ENCODE measurements at places on chromosomes 3 and 15.
A peak's percentile ranks its signal among the peaks of the same experiment; 100 is the strongest.

GRCh38 chr3:82085851-82086475 lies 324.5 kb upstream of the GBE1 start:
- no peak for DNase-seq

DNA sequence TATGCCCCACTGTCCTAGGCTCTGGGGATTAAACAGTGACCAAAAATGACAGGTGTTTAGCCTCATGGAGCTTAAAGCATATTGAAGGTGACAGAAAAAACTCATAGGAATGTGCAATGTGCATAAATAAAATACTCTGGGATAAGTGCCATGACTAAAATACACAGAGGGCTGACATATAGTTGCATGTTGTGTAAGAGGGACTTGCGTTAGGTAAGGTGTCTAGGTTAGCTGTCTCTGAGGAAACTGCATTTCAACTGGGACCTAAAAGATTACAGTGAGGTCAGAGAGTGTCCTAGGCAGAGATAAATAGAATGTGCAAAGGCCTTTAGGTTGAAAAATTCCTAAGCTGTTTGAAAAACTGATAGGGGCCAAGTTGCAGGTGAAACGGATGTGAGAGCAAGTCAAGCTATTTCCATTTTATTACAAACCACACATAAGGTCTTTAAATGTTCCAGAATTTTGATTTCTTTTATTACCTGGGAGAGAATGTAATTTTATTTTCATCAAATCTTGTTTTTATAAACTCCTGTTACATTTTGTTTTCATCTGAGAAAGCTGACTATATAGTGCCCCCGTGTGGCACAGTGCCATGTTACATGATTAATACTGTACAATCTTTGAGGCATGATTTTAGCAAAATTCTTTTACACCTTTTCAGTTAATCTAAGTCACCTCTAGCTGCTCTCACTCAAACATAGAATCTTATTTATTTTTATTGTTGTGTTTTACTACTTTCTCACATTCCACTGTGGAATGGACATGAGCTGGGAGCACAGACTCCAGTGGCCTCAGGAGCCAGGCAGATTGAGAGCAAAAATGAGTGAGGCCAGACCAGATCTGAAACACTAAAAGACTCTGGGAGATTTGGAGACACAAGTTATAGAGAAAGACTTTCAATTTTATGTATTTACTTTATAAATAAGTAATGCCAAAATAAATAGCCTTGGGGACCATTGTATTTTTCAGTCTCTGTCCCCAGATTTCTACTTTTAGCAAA lies 259.6 kb upstream of the ZNF717 start:
- no peak for DNase-seq

- no peak for DNase-seq
Observed at GRCh38 chr3:7392206-7392605, 531.3 kb downstream of the GRM7 start.

DNA sequence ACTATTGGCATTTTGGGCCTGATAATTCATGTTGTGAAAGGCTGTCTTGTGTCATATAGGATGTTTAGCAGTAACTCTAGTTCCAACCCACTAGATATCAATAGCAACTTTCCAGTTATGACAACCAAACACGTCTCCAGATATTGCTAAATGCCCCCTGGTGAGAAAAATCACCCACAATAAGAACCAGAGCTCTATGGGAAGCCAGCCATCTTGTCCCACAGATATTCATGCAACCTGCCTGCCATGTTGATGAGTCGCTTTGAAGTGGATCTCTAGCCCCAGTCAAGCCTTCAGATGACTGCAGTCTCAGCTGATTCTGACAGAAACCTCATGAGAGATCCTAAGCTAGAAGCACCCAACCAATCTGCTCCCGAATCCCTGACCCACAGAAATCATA lies 5.6 kb upstream of the TNIK start:
- DNase-seq: no peak

DNA sequence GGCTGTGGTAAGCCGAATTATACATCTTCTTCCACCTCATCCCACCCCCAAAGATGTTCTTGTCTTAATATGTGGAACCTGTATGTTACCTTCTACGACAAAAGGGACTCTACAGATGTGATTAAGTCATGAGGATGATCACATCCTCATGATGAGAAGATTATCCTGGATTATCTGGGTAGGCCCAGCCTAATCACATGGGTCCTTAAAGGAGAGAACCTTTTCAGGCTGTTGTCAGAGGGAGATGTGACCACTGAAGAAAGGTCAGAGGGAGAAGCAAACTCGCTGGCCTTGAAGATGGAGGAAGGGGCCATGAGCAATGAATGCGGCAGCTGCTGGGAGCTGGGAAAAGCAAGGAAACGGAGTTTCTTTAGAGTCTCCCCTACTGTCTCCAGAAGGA lies 12.9 kb upstream of the SCG3 start:
- no peak for DNase-seq

DNA sequence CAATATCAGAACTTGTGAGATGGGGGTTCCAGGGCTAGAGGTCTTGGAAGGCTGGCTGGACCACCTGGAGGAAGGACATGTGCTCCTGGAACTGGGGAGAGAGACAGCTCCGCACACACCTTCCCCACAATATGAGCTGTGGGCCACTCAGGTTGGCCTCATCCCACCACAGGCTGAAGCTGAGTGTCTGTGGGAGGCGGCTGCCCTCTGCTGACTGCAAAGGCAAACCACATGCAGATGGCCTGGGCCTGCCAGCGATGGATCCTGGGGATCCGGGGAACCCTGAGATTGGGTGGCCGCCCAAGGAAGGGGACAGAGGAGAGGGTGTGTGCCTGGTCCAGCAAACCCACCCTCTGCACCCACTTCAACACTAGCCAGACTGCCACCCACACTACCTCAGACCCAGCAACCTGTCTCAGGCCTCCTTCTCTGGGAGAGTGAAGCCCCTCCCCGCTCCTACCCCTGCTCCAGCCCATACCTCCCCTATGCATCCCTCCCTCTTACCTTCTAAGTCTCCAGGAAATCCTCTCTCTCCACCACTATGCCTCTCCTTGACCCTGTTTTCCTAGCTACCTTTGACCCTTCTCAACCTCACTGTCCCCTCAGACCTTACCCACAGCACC lies 44.8 kb downstream of the CYP11A1 start:
- peak; percentile 48 for DNase-seq

- DNase-seq: no peak
Observed at GRCh38 chr3:16151109-16151508, 23.4 kb upstream of the GALNT15 start.

GRCh38 chr3:185325946-185326791 lies 36.8 kb upstream of the MAP3K13 start:
- no peak for DNase-seq

GRCh38 chr3:127483902-127484591 lies 106.5 kb downstream of the TPRA1 start:
- no peak for DNase-seq

DNA sequence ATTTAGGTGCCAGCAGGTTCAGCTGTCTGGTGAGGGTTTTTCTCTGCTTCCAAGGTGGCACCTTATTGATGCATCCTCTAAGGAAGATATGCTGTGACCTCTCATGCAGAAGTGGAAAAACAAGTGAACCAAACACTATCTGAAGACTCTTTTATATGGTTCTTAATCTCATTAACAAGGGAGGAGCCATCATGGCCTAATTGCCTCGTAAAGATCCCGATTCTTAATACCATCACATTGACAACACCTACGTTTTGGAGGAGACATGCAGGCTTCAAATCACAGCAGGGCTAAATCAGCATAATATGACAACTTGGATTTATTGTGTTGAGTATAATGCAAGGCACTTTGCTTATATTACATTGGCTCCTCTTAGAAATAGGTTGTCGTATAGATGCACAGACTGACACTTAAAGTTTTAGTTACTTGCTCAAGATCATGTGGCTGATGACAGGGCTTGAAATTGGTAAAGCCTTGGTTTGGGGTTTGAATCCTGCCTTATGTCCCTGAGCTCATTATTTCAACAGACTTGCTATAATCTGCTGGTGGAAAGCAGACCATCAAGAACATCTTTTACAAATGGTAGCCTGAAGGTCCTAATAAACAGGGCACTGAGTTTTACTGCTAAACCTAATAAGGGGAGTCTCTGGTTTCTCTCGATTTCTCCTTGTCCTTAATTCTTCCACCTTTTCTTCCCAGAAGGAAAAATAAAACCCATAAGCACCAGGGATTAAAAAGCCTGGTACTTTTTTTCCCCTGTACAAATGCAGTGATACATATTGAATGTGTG lies 88.2 kb downstream of the PTPRG start:
- DNase-seq: no peak

DNA sequence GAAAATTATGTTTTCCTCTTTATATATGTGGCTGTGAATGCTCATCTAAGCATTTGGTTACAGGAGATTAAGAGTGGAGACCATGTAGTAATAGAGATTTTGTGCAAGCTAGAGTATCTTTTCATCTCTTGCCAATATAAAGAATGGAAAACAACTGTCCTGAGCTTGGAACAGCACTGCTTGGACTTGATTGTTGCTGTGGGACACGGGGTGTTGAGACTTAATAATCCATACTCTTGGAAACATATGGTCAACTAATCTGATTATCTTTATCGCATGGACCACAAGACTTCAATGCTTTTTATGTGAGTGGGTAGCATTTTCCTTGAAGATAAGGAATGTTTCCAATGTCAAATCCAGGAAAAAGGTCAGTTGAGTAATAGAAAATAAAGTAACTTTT lies 806.3 kb downstream of the DIPK2A start:
- DNase-seq: no peak

- DNase-seq: no peak
Observed at GRCh38 chr15:65396283-65396964, 18.6 kb upstream of the IGDCC3 start.

Measured in stimulated activated naive CD4-positive, alpha-beta T cell (primary cell).